ENCODE measurements at places on chromosomes 16 and 17.

- peak; percentile 29 for DNase-seq
These were observed 11.4 kb downstream of the VPS53 start for GRCh38 chr17:703081-703875.

- DNase-seq: peak; percentile 62
These were observed 10.2 kb downstream of the NOG start for GRCh38 chr17:56603486-56604238.

GRCh38 chr16:58409316-58409973, 17.2 kb downstream of the GINS3 start:
- DNase-seq: peak; percentile 46

GRCh38 chr16:12120217-12120981, 143.9 kb downstream of the SNX29 start:
- DNase-seq: no peak

GRCh38 chr16:64013856-64014255, 1108.0 kb downstream of the CDH11 start:
- DNase-seq: no peak

DNA sequence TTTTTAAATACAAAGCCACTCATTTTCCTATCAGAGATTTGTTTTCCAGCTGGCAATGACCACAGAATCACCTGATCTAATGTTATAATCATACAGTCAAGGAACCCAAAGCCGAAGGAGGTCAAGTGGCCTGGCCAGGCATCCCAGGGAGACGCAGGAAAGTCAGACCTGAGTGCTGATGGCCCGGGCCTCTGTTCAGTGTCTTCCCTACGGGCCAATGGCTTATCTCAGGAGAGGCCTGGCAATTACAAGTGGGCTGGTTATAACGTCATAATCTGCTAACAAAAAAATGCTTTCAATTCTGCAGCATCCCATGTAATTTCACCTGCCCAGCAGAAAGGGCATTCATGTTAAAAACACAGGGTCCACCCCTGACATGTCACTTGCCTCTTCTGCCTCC, 43.5 kb downstream of the ARHGAP17 start:
- DNase-seq: no peak

DNA sequence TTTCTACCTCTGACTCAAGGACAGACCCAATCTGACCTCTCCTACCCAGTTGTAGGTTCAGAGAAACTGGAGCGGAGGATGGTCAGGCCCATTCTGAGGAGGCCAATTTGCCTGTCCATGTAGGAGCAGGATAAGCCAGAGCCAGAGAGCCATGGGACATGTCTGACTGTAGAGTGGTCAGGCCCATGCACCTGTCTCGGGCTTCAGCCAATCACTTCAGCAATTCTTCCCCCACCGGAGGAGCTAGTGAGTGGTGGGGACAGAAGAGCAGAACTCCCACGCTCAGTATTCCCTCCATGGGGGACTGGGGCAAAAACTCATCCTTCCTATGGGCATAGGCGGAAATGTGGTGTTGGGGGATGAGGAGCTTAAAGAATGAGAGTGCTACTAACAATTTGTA, 14.3 kb downstream of the DCAF7 start:
- DNase-seq: no peak

DNA sequence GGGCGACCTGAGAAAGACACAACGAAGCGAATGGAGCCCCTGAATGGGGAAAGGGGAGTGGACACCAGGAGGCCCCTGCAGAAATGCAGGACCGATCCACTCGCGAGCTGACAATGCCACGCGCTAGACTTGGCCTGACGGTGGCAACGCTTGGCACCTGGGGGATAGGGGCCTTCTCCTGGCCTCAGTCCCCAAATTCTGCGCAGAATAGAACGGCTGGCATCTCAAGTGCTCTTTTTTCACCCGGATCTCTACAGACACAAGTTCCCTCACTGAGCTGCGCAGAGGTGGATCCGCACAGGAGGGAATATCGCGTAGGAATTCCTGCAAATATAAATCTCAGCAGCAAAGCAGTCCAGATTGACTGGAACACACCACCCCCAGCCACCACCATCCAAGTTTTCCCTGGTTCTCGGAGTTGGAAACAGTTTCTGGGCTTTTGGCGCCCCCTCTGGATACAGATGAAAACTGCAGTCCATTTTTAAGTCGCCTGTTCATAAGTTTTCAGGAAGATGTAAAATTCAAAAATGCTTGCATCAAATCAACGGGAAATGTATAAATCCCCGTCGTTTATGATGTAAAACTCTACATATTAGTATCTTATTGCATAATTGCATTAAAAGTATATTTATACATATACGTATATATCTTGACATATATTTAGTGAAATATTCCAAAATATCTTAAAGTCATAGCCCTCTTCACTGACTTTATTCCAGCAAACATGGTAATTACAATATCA, 2.3 kb upstream of the SOX9 start:
- DNase-seq: peak; percentile 70

DNA sequence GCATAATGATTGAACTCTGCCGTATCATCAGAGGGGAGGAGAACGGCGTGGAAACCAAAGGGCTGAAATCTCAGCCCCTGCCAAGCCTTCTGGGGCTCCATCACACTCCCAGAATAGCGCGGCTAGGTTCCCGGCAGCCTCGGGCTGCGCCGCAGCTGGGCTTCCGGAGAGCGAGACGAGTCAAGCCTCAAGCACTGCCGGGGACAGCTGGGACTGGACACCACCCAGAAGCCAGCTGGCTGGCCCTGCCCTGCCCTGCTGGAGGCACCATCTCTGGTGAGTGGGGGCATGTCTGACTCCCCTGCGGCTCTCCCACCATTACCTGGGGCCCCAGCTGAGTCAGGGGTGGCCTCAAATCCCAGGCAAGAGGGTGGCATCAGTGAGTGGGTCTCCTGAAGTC, 7.2 kb upstream of the GPRC5C start:
- no peak for DNase-seq

DNA sequence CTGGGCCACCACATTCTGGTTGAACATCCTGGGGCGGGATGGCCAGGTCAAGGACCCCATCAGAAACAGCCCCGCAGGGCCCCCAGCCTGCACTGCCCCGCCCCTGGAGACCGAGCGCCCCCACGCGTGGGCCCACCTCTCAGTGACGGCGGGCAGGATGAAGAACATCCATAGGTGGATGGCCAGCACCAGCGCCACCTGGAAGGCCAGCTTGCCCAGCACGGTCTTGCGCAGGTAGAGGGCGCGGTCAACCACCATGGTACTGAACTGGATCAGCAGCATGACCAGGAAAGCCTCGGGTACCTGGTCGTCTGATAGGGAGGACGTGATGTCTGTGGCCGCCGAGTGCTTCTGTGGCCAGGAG, 13.6 kb downstream of the CTU2 start:
- DNase-seq: no peak

GRCh38 chr17:49581648-49581998, 6.0 kb downstream of the NXPH3 start:
- no peak for DNase-seq

DNA sequence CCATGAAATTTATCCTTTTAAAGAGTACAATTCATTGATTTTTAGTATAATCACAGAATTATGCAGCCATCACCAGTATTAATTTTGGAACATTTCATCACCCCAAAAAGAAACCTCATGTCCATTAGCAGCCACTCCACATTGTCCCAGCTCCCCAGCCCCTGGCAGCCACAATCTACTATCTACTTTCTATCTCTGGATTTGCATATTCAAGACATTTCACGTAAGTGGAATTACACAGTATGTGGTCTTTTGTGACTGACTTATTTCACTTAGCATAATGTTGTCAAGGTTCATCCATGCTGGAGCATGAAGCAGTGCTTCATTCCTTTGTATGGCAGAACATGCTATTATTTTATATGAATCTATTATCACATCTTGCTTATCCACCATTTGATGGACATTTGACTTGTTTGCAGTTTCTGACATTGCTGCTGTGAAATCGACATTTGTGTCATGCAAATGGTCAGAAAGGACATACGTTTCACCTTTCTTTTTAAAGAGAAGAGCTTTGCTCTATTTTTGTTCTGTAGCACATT, 10.7 kb downstream of the METTL9 start:
- DNase-seq: no peak

GRCh38 chr16:81204798-81205680, 33.5 kb upstream of the BCO1 start:
- DNase-seq: peak; percentile 70

- DNase-seq: no peak
These were observed 138.2 kb downstream of the NPIPB5 start for GRCh38 chr16:22648941-22649340.

DNA sequence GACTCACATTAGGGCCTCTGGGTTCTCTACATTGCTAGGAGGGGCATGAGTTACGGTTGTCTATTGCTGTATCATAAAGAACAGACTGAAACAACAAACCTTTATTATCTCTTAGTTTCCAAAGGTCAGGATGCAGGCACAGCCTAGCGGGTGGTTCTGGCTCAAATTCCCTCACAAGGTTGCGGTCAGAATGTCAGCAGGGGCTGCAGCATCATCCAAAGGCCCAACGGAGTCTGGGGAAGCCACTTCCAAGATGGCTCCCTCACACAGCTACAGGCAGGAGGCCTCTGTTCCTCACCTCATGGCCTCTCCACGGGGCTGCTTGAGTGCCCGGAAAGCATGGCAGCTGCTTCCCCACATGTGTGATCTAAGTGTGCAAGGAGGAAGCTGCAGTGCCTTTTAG, 29.6 kb upstream of the ZFPM1 start:
- DNase-seq: no peak

GRCh38 chr16:74309789-74310781, 13.5 kb downstream of the PSMD7 start:
- DNase-seq: peak; percentile 49

GRCh38 chr17:7020894-7021664, 1.8 kb upstream of the BCL6B start:
- DNase-seq: no peak

DNA sequence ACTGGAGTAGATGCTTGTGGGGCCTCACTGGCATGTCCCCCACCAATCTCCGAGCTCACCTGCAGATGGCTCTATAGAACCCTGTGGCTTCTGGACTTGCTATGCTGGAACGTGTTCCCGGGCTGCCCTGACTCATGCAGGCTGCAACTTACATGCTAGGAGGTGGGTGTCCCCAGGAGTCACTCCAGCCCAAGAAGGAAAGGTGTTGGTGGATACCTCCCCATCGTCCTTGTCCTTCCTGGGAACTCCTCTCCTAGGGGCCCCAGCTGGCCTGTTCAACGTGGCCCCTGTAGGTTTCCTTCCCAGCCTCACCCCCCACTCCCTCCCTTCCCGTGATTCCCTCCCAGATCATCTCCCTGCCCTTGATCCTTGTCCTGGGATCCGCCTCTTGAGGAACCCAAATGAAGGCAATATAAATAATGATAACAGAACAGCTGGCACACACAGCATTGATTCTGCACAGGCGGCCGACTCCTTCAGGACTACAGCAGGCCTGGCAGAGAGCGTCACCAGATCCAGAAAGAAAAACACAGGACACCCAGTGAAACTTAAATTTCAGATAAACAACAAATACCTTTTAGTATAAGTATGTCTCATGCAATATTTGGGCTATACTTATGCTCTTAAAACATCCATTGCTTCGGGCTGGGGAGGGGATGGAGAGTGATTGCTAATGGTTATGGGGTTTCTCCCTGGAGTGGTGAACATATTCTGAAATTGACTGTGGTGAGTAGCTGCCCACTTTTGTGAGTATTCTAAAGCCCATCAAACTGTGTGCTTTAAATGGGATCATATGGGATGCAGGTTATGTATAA, 221.1 kb upstream of the GSE1 start:
- no peak for DNase-seq

DNA sequence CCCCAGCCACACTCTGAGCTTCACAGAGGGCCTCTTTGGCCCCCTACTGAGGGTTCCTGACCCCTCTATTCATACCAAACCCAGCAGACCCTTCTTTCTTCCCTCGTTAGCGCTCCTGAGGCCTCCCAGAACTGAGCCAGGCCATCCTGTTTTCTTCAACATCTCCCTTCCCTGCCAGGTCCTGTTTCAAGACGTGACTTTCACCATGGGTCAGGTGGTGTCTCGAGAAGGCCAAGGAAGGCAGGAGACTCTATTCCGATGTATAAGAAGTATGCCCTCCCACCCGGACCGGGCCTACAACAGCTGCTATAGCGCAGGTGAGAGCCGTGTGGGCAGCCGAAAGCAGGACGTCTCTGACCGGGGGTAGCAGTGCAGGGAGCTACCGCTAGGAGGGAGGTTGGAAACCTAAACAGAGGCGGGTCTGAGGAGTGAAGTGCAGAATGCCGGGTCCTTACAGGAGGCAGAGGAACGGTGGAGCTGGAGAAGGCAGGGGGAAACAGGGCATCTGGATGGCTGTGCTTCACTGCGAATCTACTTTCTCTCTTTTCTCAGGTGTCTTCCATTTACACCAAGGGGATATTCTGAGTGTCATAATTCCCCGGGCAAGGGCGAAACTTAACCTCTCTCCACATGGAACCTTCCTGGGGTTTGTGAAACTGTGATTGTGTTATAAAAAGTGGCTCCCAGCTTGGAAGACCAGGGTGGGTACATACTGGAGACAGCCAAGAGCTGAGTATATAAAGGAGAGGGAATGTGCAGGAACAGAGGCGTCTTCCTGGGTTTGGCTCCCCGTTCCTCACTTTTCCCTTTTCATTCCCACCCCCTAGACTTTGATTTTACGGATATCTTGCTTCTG, 1.3 kb upstream of the SENP3 start:
- peak; percentile 52 for DNase-seq

- DNase-seq: no peak
These were observed 585.0 kb downstream of the TMEM114 start for GRCh38 chr16:8005096-8005860.

DNA sequence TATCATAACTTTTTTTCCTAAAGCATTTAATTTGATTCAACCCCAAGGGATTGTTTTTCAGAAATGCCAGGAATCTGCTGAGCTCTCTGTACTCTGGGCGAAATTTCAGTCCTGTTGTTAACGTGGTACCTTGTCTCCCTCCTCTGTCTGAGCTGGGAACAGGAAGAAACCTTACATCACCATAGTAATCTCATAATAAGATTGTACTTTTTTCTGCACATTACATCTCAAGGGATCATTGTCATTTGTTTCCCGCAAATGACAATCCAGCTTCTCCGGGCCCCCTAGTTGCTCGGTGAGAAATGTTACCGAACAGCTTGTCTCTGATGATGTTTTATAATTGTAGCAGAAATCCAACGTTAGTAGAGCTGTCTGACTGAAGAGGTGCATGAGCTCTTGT, 152.7 kb upstream of the ERCC4 start:
- DNase-seq: no peak

GRCh38 chr17:43755389-43755875, 3.2 kb downstream of the SOST start:
- no peak for DNase-seq

DNA sequence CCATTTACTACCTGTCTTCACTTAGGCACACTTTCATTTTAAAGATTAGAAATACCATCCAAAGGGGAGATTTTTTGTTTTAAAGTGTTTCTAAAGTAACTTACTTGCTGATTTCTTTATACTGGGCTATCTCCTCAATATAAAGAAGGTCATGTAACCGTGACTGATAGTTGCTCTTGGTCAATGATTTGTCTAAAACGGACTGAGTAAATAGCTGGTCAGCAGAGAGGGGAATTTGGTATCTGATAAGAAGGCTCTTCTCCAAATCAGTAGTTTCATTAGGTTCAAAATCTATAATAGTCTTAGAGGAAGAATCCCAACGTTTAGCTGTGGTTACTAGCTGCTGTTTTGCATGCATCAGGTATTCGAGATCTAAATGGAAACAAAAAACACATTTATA, 66.4 kb downstream of the HELZ start:
- no peak for DNase-seq

- peak; percentile 46 for DNase-seq
These were observed 7.6 kb downstream of the ALKBH5 start for GRCh38 chr17:18191236-18191667.

GRCh38 chr17:14323522-14323981, 22.7 kb downstream of the HS3ST3B1 start:
- DNase-seq: no peak

GRCh38 chr16:66205287-66206231, 160.9 kb upstream of the CDH5 start:
- DNase-seq: peak; percentile 37

- DNase-seq: no peak
These were observed 43.6 kb upstream of the CACNG5 start for GRCh38 chr17:66791347-66791746.
